Activated T-helper 1 cell treated with anti-CD3 and anti-CD28 coated beads, Interleukin-2, amount 50 U/mL, for 16 hours (primary cell): ENCODE measurements at places on chromosomes 13 and 19.

- DNase-seq, result no peak
Measured at GRCh38 chr13:41136396-41137031, 3.9 kb upstream of the KBTBD6 start.

- DNase-seq, result no peak
Measured at GRCh38 chr13:21625366-21625765, 21.4 kb upstream of the MICU2 start.

DNA sequence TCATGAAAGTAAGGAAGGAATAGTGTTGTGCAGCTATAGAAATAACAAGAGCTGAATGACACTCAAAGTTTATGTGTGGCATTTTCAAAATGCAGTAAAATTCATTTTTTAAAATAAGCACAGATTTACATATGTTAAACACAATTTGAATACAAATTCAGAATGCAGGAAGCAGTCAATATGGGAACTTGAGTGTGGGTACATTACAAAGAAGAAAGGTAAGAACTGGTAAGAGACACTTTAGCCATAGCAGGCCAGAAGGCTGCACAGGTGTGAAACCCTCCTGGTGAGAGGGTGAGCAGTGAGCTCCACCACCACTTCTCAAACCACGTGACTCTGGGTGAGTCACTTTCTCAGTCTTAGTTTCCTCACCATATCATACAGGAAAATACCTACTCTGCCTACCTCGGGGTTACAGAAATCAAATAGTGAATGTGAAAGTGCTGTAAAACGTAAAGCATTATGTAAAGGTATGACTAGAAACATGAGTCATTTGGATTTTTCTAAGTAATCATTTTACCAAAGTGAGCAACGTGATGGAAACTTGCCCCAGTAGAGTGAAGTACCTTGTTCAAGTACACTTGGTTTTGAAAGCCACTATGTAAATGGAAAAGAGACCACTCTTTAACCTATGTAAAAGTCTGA is 40.5 kb downstream of the USP12 start:
- peak; percentile 17 for DNase-seq

- no peak for DNase-seq
Measured at GRCh38 chr13:77425705-77426104, 98.8 kb upstream of the MYCBP2 start.

DNA sequence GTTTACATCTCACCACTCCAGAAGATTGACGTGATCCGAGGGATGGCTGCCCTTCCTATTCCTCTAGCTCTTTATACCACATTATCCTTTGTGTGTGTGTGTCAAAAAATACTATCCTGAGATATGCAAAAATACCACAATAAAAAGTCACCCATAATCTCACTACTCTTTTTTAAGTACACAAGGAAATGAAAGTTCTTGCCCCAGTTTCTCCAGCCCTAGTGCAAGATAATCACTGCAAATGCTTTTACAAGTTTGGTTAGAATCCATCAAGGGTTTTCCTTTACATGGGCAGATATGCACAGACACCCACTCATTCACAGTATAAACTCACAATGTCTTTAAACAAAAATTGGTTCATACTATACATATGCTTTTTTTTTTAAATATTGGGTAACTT is 89.3 kb downstream of the DIAPH3 start:
- DNase-seq, result no peak

- no peak for DNase-seq
Measured at GRCh38 chr19:2235381-2236063, 607 bp downstream of the PLEKHJ1 start.

DNA sequence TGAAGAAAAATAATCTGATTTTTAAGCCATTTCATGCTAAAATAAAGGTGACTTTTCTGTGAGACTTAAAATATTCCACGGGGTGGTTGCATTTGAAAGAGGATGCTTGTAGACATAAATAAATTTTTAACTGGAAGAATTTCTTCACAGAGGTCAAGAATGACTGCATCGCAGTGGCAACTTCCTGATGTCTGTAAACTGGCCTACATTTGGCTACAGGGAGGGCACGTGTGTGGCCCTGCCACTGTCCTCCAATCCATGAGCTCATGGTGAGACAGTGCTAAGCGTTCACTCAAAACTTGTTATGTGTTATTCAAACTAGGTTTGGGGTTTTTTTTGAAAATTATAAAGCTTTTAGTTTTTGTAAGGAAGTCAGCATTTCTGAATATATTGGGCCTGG is 1089.3 kb downstream of the EFNB2 start:
- DNase-seq, result no peak

GRCh38 chr13:43794416-43794815 is 7.6 kb upstream of the ENOX1 start:
- DNase-seq, result no peak

GRCh38 chr19:815079-815774 is 6.5 kb downstream of the PLPPR3 start:
- DNase-seq, result no peak

GRCh38 chr19:16454351-16454918 is 17.3 kb downstream of the EPS15L1 start:
- DNase-seq, result no peak

GRCh38 chr13:108419768-108420167 is 150.2 kb downstream of the TNFSF13B start:
- DNase-seq, result no peak

DNA sequence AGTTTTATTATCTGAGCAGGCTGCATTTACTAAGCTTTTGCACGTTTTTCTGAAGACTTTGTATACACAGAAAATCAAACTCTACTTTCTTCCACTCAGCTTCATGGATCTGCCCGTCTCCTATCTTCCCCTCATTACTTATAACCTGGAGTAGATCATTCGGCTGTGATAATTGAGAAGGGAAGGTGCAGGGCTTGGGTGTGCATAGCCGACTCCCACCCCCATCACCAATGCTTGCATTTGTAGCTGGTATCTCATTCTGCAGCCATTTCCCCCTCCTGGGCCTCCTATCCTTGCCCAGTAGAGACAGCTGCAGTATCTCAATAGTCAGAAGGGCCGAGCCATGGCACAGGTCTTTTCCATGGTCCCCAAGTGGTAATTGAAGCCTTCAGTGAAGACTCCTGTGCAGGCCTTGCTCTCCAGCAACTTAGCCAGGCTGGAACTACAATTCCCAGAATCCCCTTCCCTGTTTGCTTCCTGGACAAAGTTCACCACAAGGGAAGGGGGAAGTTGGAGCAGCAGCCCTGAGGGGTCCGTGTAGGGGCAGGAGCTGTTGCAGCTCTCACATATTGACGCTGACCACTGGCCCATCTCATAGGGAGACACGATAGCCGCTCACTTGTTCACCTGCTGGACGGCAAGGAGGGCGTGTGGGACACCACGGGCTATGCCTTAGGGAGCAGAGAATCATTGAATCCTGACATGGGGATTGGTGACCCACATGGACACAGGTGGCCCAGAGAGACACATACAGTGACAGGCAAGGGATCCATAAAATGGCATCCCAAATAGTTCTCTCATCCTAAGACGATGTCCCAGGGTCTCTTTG is 2.1 kb upstream of the SIGLEC8 start:
- DNase-seq, result no peak

DNA sequence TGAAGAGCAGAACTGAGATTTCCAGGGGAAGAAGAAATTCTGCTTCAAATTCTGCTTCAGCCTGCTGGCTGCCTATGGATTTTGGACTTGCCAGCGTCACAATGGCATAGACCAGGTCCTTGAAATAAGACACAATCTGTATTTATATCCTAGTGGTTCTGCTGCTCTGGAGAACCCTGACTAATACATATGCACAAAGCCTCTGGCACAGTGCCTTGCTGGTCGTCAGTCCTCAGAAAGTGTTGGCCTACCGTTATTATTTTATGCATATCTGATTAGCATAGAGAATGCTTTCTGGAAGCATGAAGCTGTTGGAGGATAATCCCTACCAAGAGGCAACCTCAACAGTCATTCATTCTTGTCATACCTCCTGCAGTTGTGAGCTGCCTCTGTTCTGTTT is 213.7 kb downstream of the B3GLCT start:
- no peak for DNase-seq

- no peak for DNase-seq
Measured at GRCh38 chr19:3285647-3286176, 61.3 kb downstream of the CELF5 start.

DNA sequence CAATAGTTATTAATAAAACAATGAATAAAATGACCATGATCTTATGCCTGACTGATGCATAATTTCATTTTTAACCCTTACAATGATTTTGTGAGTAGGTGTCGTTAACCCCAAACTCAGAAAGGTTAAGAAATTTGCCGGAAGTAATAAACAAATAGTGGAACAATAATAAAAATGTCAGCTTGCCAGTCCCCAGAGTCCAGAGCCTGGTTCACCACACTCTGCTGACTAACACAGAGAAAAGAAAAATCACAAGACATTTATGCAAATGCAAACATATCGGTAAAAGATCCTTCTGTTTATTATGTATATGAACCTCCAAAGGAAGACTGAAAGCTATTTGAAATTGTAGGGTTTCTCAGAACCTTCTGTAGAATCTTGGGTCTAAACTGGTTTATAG is 563.7 kb downstream of the EFNB2 start:
- DNase-seq, result no peak

DNA sequence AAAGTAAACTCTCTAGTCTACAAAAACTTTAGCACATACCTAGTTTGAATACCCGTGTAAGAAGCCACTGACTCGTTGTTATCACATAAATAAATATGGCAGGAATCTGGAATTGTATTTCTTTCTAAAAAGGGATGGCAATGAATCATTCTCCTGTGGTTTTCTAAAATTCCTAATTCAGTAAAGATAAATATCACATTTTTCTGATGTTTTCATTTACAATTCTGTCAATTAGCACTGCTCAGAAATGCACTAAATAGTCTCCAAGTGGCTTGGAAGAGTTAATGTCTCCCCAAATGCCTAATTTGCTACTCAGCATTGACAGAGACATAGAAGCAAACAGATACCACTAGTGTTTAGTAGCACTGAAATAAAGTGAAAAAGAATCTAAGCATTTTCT is 547.7 kb upstream of the SLITRK1 start:
- no peak for DNase-seq

GRCh38 chr13:24821207-24821606 is 57.2 kb downstream of the RNF17 start:
- DNase-seq, result no peak

GRCh38 chr13:110580800-110581199 is 19.3 kb upstream of the RAB20 start:
- DNase-seq, result no peak

GRCh38 chr19:8101311-8101710 is 48.1 kb downstream of the FBN3 start:
- no peak for DNase-seq

DNA sequence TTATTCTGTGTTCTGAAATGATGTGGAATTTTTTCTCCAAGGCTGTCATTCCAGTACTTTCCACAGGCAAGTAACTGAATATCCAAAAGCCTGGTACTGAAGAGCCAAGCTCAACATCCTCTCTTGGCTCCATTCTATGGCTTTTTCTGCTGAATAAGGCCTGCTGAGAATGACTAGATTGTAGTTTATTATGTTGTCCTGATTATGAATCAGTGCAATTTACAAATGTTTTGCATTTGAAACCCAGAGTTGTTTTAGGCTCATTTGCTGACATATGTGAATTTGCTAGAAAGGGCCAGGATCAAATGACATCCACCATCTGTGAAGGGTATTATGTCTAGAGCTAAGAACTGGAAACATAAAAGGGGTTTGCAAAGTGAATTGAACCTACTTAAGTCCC is 596.6 kb downstream of the KCTD12 start:
- DNase-seq, result no peak

GRCh38 chr19:335486-336066 is 9.0 kb downstream of the MIER2 start:
- DNase-seq, result no peak

DNA sequence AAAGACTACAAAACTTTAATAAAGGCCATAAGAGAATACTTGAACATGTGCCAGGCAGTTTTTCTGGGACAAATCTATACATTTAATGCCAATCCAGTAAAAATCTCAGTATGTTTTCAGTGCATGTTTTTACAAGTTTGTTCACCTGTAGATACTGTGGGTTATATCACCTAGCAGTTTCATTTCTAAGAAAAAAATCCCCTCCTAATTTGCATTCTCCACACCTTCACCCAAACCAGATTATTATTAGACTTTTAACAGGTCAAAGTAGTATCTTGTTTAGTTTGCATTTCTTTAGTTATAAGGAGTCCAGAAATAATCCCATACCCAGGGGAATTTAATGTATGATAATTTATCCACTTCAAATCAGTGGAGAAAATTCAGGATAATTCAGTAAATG is 17.0 kb upstream of the LPAR6 start:
- DNase-seq, result no peak

GRCh38 chr13:44542361-44542760 is 33.8 kb downstream of the TSC22D1 start:
- DNase-seq, result no peak

GRCh38 chr19:4352701-4353121 is 9.3 kb downstream of the MPND start:
- peak; percentile 37 for DNase-seq

DNA sequence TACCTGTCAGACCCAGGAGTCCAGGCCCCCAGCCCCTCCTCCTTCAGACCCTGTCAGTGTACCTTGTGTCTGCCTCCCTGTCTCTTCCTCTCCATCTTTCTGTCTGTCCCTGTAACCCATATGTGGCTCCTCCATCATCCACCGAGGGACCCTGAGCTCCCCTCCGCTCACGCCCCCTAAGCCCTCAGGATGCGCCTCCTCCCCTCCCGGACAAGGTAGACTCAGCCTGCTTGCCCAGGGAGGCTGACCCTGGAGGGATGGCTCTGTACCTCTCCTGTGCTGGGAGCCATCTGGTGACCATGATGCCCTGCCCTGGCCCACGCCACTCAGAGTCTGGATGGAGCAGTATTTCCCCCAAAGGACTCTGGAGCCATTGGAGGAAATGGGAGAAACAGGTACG is 1.0 kb upstream of the CAPN12 start:
- DNase-seq, result no peak

- DNase-seq, result no peak
Measured at GRCh38 chr19:41233748-41234240, 14.8 kb downstream of the AXL start.

GRCh38 chr19:15476325-15476724 is 3.0 kb downstream of the PGLYRP2 start:
- DNase-seq, result no peak

DNA sequence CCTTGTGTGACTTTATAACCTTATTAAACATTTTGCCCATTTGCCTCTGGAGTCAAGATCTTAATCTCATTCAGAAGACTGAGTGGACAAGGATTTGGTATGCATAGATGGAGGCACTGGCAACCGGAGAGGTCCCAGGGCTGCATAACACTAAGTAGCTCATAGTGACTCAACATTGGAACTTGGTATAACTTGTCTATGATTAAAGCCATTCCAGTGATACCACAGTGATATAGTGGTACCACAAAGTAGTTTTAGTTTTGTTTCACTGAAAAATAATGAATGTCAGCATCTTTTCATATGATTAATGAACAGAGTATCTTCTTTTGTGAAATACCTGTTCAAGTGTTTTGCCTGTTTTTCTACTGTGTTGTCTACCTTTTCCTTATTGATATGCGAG is 26.4 kb downstream of the CDK8 start:
- DNase-seq, result no peak

GRCh38 chr13:30957258-30957943 is 24.9 kb downstream of the TEX26 start:
- no peak for DNase-seq
